ENCODE measurements at places on chromosomes 7 and 10.

GRCh38 chr7:85023066-85023712, 163.7 kb downstream of the SEMA3D start:
- DNase-seq, result no peak

DNA sequence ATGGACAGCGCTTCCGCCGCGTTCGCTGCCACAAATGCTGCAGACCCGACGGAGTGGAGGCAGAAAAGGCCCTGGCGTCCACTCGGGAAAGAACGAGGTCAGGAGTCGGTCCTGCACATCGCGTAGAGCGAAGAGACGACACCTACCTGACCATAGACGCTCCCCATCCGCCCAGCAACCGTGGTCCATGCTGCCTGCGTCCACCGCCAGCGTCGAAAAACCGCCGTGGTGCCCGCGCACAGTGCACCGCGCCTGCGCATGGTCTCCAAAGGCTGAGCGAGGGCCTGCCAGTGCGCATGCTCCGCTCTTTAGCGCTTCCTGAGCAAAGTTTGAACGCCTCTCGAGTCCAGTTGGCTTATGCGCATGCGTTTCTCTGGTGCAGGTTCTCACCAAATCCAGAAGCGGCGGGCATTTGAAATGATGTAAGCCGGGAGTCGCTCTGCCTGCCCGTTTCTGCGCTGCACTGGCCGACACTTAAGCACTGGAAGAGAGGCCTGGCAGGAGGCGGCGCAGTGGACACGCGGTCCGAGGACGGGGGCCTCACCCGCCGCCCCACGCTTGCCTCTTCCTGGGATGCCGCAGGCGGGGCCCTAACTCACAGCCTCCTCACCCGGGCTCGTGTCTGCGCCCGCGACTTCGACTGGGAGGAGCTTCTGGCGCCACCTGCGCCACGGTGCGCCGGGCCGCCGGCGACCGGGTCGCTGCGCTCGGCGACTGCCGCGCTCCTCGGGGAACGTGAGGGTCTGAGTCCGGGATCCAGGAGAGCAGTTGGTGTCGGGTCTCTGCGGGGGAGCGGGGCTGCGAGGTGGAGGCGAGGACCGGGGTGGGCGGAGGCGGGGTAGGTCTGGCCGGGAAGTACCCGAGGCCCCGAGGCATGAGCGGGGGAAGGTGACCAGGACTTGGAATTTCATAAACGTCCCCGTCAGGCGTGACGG, at the start of gene FAM24B:
Gene FAM24B, minus strand, starts transcription at position 243 of the 935 bp plus-strand sequence. CDS start 29,066 bp downstream, outside the sequence.
- DNase-seq, result peak; percentile 75

DNA sequence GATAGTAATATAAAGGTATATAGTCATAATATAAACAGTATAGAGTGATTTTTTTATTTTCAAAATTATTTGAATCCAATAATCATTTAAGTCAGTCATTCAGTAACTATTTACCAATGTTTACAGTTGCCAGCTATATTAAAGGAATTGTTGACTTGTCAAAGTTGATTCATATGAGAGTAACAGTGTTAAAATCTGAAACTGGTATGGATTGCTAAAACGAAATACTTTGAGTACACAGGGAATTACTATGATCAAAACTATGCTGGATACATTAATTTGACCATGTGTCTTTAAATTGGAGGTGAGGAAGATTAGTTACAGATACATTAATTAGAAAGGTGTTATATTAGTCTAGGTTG, 282.6 kb downstream of the ADK start:
- no peak for DNase-seq

- DNase-seq, result no peak
These were observed 15.0 kb downstream of the GIMAP8 start for GRCh38 chr7:150465414-150465813.

DNA sequence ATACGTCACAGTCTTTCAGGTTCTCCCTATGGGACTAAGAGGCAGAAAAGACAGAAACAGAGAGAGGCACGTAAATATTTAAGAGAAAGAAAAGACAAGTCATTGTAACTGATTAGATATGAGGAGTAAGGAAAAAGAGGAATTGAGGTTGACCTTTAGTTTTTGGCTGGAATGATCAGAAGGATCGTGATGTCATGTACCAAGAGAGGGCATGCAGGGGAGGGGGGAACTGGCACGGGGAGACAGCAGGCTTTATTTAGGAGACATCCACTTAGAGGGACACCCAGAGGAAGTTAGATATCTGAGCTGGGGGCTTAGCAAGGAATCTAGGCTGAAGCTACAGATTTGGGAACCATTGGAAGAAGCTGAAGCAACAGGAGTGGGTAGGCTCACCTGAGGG, 9.2 kb upstream of the LRRC20 start:
- DNase-seq, result no peak

DNA sequence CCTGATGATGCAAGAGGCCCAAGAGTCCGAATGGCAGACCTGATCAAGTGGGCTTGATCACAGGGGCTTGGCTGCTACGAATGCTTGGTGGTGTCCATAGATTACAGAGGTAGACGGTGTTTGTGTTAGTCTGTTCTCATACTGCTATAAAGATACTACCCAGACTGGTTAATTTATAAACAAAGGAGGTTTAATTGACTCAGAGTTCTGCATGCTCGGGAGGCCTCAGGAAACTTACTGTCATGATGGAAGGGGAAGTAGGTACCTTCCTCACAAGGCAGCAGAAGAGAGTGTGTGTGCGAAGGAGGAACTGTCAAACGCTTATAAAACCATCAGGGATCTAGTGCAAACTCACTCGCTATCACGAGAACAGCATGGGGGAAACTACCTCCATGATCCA, 268.9 kb upstream of the KLF6 start:
- no peak for DNase-seq

DNA sequence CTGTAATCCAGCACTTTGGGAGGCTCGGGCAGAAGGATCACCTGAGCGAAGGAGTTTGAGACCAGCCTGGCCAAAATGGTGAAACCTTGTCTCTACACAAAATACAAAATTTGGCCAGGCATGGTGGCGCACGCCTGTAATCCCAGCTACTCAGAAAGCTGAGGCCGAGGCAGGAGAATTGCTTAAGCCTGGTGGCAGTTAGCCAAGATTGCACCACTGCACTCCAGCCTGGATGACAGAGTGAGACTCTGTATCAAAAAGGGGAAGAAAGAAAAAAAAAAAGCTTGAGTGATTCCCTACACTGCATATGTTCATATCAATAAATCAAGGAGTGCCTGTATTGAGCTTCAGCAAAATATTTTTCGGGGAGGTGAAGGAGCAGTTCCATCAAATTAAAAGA, 45.8 kb upstream of the SRRM3 start:
- no peak for DNase-seq

- no peak for DNase-seq
These were observed 143.3 kb downstream of the KCNMA1 start for GRCh38 chr10:77494327-77494726.

GRCh38 chr7:159098811-159099655, 45.6 kb downstream of the VIPR2 start:
- DNase-seq, result no peak

GRCh38 chr10:110220398-110220797, 13.0 kb downstream of the MXI1 start:
- no peak for DNase-seq

- no peak for DNase-seq
These were observed 4.6 kb downstream of the H2BK1 start for GRCh38 chr7:151205730-151206129.

DNA sequence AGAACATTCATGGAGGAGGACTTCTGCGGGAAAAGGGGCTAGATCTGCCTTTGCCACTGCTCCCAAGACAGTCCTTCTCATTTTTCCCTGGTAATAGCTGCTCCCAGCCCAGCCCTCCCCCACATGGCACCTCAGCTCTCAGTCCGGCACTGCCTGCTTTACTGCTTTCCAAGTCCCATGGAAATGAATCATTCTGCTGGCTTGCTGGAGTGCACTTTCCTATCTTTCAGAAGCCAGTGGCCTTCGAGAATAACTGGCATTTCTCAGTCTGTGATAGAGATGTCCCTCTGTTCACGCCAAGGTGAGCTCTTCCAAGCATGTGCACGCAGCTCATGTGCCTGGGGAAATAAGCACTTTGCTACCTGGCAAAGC, 61.4 kb downstream of the SYPL1 start:
- no peak for DNase-seq

- DNase-seq, result no peak
These were observed 74.6 kb downstream of the VCL start for GRCh38 chr10:74072503-74072902.

DNA sequence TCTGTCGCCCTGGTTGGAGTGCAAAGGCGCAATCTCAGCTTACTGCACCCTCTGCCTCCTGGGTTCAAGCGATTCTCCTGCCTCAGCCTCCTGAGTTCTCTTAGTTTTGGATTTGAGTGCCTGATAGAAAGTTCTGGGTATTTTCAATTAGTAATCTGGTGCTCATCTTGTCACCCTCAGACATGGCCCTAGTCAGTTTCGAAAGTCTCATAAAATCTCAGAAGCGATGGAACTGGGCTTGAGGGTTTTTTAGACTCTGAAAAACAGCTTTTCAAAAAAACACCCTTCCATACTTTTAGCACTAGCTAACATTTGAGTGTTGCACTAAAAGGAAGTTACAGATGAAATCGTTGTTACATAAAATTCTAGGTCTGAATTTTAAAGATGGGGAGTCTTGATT, 9.4 kb upstream of the PIP4K2A start:
- DNase-seq, result no peak

- no peak for DNase-seq
These were observed 72.9 kb downstream of the ITIH5 start for GRCh38 chr10:7593905-7594304.

- no peak for DNase-seq
These were observed 122.4 kb upstream of the KIAA1217 start for GRCh38 chr10:24086296-24087086.

- DNase-seq, result no peak
These were observed 332.5 kb downstream of the PTPRN2 start for GRCh38 chr7:158255156-158255555.

DNA sequence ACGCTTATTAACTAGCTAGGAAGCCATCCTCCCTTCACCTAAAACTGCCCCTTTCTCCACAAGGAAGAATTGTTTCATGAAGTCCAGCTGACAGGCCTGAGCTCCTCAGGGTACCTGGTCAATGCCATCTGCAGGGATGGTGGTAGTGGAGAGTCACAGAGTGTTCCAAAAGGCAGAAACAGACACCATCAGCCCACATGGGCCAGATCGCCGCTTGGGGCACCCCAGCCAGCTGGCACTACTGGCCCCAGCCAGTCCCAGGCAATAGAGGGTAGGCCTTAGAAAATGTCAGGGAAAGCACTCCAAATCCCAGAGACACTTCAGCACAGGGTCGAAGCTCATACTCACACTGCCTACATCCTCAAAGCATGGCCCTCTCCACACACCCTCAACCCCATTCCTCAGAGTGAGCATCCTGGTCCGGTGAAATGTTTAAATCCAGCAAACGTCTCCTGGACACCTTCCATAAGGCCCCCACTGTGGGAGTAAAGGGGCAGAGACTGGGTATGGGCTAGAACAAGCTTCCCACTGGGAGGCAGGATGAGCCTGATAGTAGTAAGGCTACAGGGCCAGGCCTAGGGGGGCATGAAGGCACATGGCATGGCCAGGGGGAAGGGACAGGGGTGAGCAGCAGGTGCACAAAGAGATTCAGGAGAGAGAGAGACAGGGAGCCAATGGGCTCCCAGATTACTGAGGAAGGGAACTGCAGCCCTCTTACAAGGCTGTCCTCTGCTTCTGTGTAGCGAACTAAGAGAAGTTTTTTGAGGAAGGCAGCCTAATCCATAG, 1.9 kb downstream of the LRRC20 start:
- no peak for DNase-seq

DNA sequence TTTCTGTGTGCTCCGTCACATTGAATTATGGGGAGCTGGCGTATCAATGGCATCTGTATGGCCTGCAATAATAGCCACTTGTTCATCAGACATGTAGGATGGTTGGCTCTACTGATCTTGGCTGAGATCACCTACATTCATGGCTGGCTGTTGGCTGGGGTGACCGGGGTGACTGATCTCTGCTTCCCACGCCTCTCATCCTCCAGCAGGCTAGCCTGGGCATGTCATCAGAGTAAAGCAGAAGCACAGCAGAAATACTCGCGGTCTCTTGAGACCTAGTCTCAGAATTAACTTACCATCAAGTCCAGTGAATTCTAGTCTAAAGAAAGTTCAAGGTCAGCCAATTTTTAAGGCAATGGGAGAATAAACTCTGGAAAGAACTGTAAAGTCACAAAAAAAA, 257.7 kb upstream of the GLI3 start:
- no peak for DNase-seq

- no peak for DNase-seq
These were observed 492 bp upstream of the VCL start for GRCh38 chr10:73997461-73997786.

GRCh38 chr10:124403548-124403947, 15.2 kb downstream of the OAT start:
- no peak for DNase-seq

GRCh38 chr10:36412942-36413341, 712.5 kb upstream of the ANKRD30A start:
- no peak for DNase-seq

GRCh38 chr7:130491841-130492522, at the start of gene MEST:
TSS of gene MEST (plus strand) at chr7:130492085. CDS start at chr7:130492314, 229 bp downstream.
- no peak for DNase-seq

GRCh38 chr10:73097305-73097670, 622 bp upstream of the P4HA1 start:
- no peak for DNase-seq

GRCh38 chr10:129727495-129727894, 236.6 kb downstream of the EBF3 start:
- DNase-seq, result no peak

- no peak for DNase-seq
These were observed 208.9 kb upstream of the INHBA start for GRCh38 chr7:41911792-41912191.

GRCh38 chr10:13371897-13372470, 23.9 kb upstream of the SEPHS1 start:
- DNase-seq, result peak; percentile 39

DNA sequence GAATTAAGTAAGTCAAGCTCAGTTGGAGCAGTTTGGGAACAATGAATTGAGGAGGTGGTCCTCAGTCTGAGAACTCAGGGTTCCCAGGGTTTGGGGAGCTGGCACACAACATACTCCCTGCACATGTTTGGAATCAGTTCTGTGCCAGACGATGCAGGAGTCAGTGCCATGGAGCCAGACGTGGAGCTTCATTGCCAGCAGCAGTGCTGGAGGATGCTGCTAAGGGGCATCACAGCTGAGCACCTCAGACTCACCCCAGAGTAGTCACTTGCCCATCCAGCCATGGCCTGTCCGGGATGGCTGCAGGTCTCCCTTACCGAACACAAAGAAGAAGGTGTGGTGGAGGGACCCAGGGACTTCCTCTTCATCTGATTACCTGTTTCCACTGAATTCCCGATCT, 7.9 kb downstream of the GIMAP5 start:
- no peak for DNase-seq

GRCh38 chr10:30829901-30830300, 200.3 kb upstream of the LYZL2 start:
- DNase-seq, result no peak

GRCh38 chr7:116142850-116143249, 67.5 kb upstream of the TES start:
- no peak for DNase-seq

GRCh38 chr10:9811601-9812000, 1206.1 kb upstream of the CELF2 start:
- no peak for DNase-seq

- peak; percentile 27 for DNase-seq
These were observed 598 bp downstream of the MCMBP start for GRCh38 chr10:119871881-119872609.
